Stimulated activated CD8-positive, alpha-beta memory T cell treated with anti-CD3 and anti-CD28 coated beads, Interleukin-7, amount 100 ng/mL, for 4 hours (primary cell): ENCODE measurements at places on chromosomes 3 and 15.

GRCh38 chr15:74957476-74958035 lies 984 bp upstream of the RPP25 start:
- no peak for DNase-seq

DNA sequence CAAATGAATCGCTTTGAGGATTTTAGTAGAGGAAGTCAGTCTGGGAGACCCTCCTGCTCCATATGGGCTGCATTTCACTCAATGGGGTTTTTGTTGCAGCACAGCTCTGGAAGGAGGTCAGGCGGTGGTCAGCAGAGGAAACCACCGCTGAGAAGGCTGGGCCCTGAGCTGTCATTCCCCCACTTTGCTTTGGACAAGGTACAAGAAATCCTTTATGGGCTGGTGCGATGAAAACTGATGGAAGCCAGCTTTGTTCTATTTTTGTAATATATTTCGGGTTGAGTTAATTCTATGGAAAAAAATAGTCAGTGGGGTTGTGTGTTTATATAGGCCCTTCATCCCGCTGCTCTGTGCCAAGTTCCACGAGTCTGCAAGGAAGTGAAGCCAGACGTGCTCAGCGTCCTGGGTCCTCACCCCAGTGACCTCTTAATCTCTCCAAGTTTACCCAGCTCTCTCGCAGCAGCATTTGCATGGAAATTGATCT lies 157.1 kb upstream of the TMC3 start:
- DNase-seq: no peak

- no peak for DNase-seq
These were observed 24.7 kb downstream of the MYO5A start for GRCh38 chr15:52503788-52504496.

DNA sequence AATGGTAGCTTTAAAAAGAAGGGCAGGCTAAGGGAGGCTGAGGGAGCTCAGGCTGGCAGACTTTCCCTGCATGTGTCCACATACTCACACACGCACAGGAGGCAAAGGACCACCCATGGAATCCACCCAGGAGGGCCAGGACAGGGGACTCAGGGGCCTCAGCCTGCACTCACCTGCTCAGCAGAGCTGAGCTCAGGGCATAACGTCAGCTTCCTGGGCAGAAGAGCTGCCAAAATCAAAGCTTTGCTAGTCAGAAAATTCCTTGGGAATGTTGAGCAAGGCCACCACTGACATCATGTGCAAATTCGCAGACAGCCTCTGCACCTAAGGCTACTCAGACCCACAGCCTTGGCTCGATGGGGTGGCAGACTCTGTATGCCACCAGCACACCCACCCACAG lies 16.4 kb upstream of the ALAS1 start:
- DNase-seq: no peak

DNA sequence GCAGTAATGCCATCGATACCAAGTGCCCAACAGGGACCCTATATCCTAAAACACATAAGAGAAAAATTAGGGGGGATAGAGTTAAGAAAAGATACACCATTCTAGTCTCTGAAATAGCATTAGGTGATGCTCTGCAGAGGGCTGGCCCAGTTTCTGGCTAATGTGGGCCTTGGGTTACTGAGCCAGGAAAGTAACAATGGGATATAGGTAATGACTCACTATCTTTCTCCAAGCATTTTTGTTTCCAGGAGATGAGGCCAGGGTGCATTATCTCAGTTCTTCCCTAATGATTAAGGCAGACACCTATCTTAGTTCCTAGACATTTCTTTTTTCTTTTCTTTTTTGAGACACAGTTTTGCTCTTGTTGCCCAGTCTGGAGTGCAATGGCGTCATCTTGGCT lies 50.0 kb downstream of the PRKAR2A start:
- DNase-seq: no peak

GRCh38 chr15:90407871-90408317 lies 19.9 kb downstream of the IQGAP1 start:
- DNase-seq: no peak

- no peak for DNase-seq
These were observed 220.0 kb downstream of the FAM43A start for GRCh38 chr3:194905696-194906095.

DNA sequence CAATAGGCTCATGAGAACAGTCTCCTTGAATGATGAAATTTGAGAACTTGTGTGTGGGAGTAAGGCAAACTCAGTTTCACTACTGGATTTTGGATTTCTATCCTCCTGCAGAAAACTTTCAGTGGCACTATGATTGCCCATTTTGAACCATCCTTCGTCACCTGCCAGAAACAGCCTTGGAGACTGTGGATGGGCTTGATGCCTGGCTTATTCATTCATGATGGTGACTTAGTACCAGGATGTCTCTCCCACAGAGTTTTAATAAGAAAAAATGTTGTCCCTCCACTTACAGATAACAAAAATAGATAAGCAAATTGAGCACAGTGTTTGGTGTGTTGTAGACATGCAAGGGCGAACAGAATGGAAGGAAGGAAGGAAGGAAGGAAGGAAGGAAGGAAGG lies 53.5 kb upstream of the CPNE4 start:
- no peak for DNase-seq

- no peak for DNase-seq
These were observed 56.6 kb downstream of the FBLN2 start for GRCh38 chr3:13605555-13605954.

DNA sequence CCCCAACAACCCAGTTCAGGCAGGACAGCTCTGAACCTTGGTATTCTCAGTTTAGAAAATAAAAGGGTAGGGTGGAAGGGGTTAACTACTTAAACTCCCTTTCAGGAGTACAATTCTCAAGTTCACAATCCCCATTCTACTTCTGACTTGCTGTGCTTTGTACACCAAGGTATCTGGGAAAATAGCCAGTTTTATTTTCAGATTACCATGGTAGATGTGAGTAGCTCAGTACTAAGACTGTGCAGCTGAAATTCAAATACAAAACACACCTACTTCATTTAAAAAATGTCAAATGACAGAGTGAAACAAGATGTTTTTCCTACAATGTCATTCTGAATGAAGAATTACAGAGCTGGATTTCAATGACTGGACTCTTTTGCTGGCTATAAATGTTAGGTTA lies 27.4 kb downstream of the SLC7A14 start:
- DNase-seq: no peak

DNA sequence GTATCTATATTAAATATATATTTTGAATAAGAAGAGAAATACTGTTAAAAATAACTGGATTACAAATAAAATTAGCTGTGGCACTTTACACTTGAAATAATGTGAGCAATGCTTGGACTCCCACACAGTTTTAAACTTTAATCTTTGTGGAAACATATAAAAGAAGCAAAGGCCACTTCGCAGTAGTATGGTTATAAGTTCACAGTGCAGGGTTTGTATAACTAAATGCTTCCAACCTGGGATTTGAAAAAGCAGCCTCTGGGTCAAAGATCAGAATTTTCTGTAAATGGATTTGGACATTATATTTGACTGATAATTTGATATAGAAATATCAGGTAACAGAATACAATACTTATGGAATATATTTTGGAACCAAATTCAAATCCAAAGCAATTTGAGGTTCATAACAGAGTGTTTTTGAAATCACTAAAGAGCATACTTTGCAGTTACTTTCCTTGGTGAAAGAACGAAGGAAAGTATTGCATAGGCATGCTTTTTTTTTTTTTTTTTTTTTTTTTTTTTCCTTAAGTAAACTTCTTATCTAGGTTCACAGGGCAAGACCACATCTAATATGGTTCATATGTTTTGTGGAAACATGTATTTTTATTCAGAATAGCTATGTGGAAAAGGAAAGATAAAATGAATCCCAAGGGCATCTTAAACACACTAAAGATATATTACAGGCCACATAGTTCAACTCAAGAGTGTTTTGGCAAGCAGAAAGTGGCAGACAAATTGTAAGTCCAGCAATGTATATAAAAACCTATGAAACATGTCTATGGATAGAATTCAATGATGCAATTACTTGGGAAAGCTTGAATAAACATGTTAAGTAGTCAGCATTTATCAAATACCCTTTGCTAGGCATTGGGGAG lies 47.1 kb upstream of the SGO1 start:
- DNase-seq: no peak

GRCh38 chr15:44584162-44584749 lies 47.3 kb downstream of the EIF3J start:
- DNase-seq: peak; percentile 27

DNA sequence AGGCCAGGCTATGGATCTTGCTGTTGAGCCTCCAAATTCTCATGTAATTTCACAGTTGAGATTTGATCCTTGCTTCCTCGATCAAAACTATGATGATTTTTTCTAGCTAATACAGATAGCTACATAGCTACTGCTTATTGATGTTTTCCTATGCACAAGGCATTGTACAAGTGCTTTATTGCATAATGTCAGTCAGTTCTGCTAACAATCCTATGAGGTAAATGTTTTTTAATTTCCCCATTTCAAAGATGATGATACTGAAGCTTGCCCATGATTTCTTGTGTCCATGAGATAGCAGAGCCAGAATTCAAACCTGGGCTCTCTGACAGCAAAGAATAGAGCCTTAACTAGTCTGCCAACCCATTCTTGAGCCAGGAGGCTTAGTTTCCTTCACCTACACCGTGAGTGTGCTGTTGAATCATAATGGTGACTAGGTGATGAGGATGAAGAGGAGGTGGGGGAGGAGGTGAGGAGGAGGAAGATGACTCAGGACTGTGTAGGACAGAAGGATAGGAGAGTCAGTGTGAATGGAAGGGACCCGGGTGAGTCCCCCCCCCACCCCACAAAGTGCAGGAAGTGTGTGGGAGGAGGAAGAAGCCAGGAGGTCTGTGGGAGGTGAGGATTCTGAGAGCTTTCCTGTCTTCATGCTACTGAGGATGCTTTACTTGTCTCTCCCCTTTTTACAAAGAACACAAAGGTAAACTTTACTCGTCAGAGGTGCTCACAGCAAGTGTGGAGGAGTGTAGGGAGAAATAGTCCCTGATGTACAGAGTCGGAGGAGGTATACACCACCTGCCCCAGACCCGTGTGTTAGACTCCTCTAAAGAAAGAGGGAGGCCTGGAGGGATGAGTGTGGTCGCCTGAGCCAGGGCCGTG lies 3.6 kb downstream of the TAGLN3 start:
- peak; percentile 80 for DNase-seq

DNA sequence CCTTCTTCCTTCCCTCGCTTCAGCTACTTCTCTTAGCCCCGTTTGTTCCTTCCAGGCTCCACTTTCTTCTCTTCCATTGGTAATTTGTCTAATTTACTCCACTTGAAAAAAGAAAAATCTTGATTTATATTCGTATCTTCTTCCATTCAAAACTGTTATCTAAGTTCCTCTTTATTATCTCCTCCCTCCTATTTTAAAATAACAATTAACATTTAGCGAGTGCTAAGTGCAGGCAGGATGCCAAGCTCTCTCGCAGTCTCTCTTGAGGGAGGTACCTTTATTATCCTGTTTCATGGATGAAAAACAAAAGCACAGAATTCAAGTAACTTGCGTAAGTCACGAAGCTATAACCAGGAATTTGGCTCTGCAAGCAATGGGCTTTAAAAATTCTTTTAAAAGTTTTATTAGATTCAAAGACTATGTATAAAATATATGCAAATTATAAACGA lies 418.9 kb upstream of the NAALADL2 start:
- DNase-seq: no peak
